ENCODE measurements at places on chromosomes 6 and 20.

DNA sequence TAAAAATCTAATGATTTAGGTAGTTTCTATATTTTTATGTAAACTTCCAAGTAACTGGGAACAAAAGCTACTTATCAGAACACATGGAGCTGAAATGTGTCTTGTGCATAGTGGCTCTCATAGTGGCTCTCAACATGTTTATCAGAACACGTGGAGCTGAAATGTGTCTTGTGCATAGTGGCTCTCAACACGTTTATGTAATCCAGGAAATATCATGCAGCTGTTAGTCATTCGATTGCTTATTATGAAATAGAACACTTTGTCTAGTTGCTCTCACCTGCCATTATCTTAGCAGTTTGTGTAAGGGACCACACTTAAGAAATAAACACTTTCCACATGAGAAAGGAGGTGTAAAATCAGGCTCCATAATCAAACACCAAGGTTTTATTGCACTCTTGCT lies 119.2 kb upstream of the ASCC3 start:
- DNase-seq: no peak

DNA sequence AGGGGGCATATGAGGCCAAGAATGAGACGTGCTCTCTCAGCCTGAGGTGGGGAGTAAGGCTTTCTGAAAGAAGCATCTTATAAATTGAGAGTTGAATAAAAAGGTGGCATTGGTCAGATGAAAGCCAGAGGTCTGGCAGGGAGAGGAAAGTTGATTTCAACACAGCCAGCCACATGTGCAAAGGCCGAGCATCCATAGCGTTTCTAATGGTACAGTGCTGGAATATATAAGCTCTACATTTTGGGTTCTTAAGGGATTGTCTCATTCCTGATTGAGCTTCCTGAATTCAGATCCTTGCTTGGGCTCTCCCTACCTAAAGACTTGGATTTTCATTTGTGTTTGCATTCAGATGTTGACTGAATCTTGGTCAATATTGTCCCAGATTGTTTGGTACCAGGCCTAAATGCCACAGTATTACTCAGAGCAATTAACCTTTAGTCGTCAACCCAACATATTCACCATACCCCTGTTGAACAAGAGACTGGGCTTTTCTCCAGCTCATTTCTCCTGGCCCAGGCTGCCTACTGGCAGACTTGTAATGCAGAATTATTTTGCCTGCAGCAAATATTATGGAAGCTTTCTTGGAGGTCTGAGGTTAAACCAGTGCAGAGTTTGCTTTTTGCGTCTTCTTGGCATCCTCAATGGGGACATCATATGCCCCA lies 14.5 kb upstream of the BCAS1 start:
- no peak for DNase-seq

DNA sequence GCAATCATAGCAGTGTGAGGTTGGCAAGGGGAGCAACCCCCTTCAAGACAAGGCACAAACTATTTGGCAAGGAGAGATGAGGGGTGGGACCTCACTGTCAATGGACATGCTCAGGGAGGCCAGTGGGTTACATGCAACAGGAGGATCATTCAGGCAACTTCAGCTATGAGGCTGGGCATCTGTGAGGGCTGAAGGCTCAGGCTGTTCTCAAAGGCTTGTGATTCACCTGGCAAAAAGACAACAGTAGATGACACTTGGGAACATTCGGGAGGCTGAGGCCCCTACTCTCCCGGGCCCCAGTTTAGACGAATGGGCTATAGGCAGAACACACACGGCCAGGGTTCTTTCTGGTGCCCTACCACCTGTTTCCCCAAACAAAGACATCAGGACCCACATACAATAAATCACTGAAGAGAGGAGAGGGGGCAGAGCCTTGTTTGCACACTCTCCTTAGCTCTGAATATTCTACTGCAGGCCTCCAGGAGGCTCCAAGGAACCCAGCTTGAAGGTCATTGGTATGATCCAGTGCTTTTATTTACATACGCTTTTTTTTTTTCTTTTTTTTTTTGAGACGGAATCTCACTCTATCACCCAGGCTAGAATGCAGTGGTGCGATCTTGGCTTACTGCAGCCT lies 7.9 kb downstream of the TUBB start:
- no peak for DNase-seq

DNA sequence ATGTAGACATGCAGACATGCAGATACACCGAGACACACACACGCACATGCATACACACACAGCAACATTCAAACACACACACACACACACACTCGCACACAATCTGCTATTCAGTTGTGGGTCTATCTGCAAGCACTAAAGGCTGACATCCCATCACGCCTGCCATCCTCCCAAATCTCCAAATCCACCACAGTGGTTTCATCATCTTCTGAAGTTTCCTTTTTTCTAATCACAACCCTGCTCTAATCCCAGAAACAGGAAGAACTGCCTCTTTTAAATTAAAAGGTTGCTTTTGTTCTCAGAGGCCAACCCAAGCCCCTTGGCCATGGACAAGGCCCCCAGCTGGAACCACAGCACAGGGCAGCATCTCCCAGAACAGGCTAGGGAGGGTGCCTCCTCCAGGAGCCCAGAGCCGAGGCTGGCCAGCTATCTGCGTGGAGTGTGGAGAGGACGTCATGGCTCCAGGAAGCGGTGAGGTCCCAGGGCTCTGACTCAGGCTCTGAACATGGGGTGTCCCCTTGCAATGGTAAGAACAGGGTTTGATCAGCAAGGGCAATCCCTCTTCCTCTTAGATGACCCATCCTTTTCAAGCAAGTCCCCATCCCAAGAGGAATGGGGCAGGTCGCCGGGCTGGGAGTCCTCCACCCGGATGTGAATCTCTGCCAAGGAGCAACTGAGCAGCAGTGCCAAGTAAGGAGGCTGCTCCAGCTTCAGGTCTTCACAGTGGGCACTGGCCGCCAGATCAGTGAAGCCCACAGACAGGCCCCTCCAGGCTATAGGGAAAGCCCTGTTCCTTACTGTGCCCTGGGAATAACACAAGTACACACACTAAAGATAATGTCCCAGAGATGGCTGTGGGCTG lies 14.7 kb downstream of the FOXF2 start:
- no peak for DNase-seq

- no peak for DNase-seq
These were observed 71.5 kb downstream of the RTN4IP1 start for GRCh38 chr6:106557837-106558236.

Data from BE2C (cell line).